ENCODE measurements at places on chromosomes 5 and 9. TPM values are rescaled to one million over a fixed set of nuclear protein-coding genes. Genes with fewer than 3 reads are reported as not detected.

Gene ORM2
- not detected for polyA plus RNA-seq

Gene HDHD3
- polyA plus RNA-seq, result 21.0 TPM

Gene SCGB3A2
- not detected for polyA plus RNA-seq

Gene NR5A1
- not detected for polyA plus RNA-seq

Gene TMEM174
- not detected for polyA plus RNA-seq

Gene BNC2
- 6.2 TPM for polyA plus RNA-seq

Gene KLHL3
- 0.31 TPM for polyA plus RNA-seq

Gene HARS1
- 87.1 TPM for polyA plus RNA-seq

Gene FRMD3
- 3.3 TPM for polyA plus RNA-seq

Gene OXCT1
- 4.6 TPM for polyA plus RNA-seq

Data from A549 (cell line).